ENCODE measurements at places on chromosomes 11 and 22.

DNA sequence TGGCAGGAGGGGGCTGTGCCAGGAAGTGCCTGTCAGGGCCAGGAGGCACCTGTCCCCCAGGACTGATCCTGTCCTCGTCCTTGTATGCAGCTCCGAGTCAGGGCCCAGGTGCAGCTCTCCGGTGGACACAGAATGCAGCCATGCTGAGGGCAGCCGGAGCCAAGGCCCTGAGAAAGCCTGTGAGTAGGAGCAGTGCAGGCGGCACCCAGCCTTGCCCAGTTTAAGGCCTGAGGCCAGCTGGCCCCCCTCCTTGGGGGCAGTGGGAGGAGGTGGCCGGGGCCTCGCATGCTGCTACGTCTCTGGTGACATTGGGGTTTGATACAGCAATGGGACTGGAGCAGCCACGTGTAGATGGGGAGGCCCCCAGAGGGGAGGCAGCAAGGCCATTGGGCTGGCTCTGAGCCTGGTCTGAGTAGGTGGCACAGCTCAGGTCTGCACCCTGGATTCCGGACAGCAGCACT lies 34.9 kb downstream of the SBF1 start:
- DNase-seq, result no peak

- DNase-seq, result no peak
These were observed 64.6 kb downstream of the CDKN1C start for GRCh38 chr11:2820976-2821375.

GRCh38 chr11:36306888-36307287 lies 10.8 kb downstream of the PRR5L start:
- no peak for DNase-seq

GRCh38 chr22:43270314-43270908 lies 72.8 kb downstream of the SCUBE1 start:
- no peak for DNase-seq

- no peak for DNase-seq
These were observed 48.4 kb upstream of the MPEG1 start for GRCh38 chr11:59261150-59261549.

DNA sequence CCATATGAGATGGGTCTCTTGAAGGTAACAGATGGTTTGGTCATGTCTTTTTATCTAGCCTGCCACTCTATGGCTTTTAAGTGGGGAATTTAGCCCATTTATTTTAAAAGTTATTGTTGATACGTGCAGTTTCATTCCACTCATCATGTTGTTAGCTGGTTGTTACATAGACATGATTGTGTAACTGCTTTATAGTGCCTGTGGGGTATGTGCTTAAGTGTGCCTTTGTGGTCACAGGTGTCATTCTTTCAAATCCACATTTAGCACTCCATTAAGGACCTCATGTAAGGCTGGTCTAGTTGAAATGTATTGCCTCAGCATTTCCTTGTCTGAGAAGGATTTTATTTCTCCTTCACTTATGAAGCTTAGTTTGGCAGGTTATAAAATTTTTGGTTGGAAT lies 263.8 kb upstream of the LUZP2 start:
- DNase-seq, result no peak

DNA sequence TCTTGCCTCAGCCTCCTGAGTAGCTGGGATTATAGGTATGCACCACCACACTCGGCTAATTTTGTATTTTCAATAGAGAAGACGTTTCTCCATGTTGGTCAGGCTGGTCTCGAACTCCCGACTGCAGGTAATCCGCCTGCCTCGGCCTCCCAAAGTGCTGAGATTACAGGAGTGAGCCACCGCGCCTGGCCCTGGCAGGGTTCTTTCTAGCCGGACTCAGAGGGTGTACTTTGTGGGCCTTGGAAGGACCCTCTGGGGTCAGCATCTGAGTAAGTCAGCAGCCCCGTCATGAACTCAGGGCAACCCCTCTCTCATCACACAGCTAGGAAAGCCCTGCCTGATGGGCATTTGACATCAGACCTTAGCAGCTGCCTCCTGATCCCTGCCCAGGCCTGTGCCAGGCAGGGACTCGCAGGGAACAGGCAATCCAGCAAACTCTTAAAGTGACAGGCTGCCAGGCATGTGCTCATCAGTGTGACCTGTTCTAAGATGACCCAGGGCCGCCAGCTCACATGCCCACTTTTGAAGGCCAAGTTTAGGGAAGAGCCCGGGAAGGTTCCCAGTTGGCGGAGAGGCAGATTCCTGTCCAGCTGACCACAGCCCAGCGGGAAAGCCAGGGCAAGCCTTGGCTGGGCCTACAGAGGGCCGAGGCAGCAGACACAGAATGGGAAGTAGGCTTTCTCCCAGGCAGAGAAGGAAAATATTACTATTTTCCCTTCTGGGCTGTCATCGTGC lies 92.9 kb downstream of the MORC2 start:
- DNase-seq, result peak; percentile 43

DNA sequence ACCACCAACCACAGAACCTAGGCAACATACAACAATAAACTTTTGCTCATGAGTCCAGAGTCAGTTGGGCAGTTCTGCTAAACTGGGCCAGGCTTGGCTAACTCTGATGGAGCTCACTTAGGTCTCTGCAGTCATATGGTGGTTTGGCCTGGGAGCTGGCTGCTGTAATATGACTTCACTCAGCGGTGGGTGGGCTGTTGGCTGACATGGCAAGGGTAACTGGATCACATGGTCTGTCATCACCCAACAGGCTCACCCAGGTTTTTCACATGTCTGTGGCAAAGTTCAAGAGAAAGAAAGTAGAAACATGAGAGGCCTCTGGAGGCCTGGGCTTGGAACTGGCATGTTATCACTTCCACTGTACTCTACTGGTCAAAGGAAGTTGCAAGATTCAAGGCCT lies 43.2 kb upstream of the CLMP start:
- no peak for DNase-seq

DNA sequence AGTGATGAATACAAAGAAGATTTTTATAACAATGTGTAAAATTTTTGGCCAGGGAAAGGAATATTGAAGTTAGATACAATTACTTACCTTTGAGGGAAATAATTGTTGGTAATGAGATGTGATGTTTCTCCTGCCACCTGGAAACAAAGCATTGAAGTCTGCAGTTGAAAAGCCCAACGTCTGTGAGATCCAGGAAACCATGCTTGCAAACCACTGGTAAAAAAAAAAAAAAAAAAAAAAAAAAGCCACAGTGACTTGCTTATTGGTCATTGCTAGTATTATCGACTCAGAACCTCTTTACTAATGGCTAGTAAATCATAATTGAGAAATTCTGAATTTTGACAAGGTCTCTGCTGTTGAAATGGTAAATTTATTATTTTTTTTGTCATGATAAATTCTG lies 5.3 kb downstream of the BIRC3 start:
- DNase-seq, result no peak

DNA sequence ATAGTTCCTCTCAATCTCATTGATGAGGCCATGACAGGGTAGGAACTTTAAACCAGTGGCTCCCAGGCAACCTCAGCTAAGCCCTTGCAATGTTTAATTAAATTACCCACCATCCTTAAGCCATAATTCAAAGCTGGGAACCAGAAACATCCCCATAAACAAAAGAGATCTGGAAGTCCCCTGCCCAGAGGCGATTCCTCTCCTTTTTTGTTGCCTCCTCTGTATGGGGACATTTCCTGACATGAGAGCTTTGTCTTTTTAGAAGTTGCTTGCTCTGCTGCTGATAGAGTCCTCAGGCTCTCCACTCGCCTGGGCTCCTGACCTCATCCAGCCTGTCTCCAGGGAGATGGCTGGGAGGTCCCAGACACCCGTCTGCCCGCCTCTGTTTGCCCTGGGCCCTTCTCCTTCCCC lies 3.2 kb downstream of the DTX4 start:
- DNase-seq, result no peak

DNA sequence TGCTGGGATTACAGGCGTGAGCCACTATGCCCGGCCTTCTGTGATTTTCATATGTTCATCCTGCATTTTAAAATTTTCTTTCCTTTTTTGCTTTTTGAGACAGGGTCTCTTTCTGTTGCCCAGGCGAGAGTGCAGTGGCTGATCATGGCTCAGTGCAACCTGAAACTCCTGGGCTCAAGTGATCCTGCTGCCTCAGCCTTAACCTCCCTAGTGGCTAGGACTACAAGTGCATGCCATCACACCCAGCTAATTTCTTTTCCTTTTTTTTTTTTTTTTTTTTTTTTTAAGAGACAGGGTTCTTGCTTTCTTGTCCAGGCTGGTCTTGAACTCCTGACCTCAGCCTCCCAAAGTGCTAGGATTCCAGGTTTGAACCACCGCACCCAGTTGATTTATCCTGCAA lies 54.1 kb upstream of the WT1 start:
- DNase-seq, result no peak

DNA sequence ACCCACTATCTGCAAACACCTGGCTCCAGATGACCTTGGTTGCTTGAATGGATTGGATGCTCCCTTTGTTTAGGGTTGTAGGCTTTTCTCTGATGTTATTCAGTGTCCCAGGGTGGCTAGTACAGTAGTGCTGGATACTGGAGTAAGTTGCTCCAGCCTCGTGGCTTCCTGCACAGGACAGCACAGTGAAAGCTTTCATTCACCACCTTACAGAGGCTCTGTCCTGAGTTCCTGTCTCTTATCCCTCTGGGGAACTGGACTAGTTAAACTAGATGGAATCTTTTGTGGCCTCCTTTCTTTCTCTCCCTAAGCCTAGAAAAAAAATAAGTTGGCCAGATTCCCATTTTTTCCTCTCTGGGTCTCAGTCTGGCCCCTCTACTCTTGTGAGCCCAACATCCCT lies 42.6 kb downstream of the MRPL48 start:
- no peak for DNase-seq

- no peak for DNase-seq
These were observed 5.2 kb downstream of the SYT9 start for GRCh38 chr11:7256943-7257342.

- DNase-seq, result no peak
These were observed 4.7 kb upstream of the ST3GAL4 start for GRCh38 chr11:126350836-126351235.

GRCh38 chr11:73982990-73983740 lies 522 bp upstream of the UCP2 start:
- DNase-seq, result peak; percentile 96

DNA sequence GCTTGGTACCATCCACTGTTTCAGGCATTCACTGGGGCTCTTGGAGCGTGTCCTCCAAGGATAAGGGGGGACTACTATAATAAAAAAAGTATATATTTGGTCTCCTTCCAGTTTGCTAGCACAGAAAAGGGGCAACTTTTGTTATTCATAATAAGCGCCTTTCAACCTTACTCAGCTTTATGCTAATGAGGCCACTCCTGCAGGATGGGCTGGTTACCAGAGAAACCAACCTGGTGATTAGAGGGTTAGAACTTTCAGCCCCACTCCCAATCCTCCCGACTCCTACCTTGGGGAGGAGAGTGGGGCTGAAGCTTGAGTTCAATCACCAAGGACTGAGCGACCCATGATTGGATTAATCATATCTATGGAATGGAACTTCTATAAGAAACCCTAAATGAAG lies 31.8 kb downstream of the PPFIBP2 start:
- no peak for DNase-seq

DNA sequence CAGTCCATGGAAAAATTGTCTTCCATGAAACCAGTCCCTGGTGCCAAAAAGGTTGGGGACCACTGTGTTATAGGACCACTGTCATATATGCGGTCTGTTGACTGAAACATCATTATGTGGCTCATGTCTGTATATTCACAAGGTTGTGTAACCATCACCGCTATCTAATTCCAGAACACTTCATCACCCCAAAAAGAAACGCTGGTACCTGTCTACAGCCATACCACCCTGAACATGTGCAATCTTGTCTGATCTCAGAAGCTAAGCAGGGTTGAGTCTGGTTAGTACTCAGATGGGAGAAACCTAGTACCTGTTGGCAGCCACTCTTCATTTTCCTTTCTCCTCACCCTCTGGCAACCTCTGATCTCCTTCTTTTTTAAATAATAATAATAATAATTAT lies 12.9 kb upstream of the PIK3IP1 start:
- DNase-seq, result no peak

- no peak for DNase-seq
These were observed 83.2 kb downstream of the ATXN10 start for GRCh38 chr22:45754822-45755221.

- no peak for DNase-seq
These were observed 15.5 kb upstream of the RAC2 start for GRCh38 chr22:37259540-37260029.

DNA sequence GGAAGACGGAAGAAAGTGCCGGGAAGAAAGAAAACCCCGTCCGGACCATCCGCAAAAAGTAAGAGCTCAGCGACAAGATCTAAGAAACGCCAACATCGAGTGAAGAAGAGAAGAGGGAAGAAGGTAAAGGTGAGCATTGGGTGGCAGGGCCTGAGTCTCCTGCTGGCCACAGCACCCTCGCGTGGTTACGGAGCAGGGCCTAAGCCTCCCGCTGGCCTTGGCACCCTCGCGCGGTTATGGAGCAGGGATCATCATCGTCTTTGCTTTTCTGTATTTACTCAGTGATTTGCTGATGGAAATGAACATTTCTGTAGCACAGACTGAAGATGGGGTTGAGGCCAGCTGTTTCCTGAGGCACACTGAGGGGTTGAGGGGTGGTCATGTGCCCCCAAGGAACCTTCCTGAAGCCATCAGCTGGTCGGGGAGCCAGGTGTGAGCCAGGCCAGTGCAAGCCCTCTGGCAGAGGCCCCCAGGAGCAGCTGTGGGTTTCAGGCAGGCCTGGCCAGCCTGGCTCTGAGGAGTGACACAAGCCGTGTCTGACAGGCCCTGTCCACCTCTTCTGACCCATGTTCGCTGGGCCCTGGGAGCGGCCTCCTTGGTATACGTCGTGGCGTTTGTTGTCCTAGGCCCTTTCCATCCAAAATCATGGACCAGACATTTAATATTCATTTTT lies 14.0 kb downstream of the IRF7 start:
- no peak for DNase-seq

DNA sequence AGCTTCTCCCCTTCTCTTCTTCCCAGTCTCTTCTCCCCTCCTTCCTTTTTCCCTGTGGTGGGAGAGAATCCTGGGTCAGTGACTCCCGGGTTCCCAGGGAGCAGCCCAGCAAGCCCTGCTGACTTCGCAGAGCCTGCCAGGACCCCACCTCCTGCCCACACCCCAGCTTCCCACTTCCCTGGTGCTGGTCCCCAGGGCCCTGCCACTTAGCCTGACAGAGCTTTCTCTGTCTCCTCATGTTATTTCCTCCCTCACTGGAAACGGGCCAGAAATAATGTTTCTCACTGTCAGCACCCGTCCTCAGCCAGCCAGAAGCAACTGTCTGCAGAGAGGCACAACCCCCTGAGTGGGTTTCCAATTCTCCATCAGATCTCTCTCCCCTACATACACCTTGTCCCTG lies 27.1 kb downstream of the C11orf96 start:
- DNase-seq, result peak; percentile 53

- no peak for DNase-seq
These were observed 100.7 kb upstream of the BIRC3 start for GRCh38 chr11:102216433-102217075.

Measured in head of caudate nucleus (tissue), 42 donors.